ENCODE measurements at places on chromosomes 16 and 17. TPM values are rescaled to one million over a fixed set of nuclear protein-coding genes. Genes with fewer than 3 reads are reported as not detected.

GRCh38 chr17:28500712-28501379, 5.3 kb upstream of the FOXN1 start:
- H3K27me3 ChIP-seq, result no peaks in the 10 kb centered on the region
- DNase-seq, result no peak
- no peak overlapping the region for H3K27ac ChIP-seq
- no peak overlapping the region for H3K4me3 ChIP-seq

- H3K27me3 ChIP-seq, result peaks cover 4% of the 10 kb centered on the region
- H3K27ac ChIP-seq, result no peak overlapping the region
- no peaks in the 10 kb centered on the region for H3K4me1 ChIP-seq
These were observed 27.2 kb upstream of the XYLT2 start for GRCh38 chr17:50318501-50319285.

- H3K27me3 ChIP-seq, result no peaks in the 10 kb centered on the region
- no peaks in the 10 kb centered on the region for H3K36me3 ChIP-seq
- no peak for DNase-seq
- H3K4me3 ChIP-seq, result no peak overlapping the region
- H3K4me1 ChIP-seq, result no peaks in the 10 kb centered on the region
- no peak overlapping the region for H3K27ac ChIP-seq
These were observed 25.2 kb downstream of the HEXIM2 start for GRCh38 chr17:45186801-45187354.

Gene KRT39
- not detected for total RNA-seq

Gene MT2A
- 124 TPM for total RNA-seq

GRCh38 chr17:2292100-2292499, 11.5 kb downstream of the SMG6 start:
- peak overlapping the region; percentile 6 for H3K27ac ChIP-seq
- H3K4me3 ChIP-seq, result no peak overlapping the region
- peaks cover 20% of the 10 kb centered on the region for H3K4me1 ChIP-seq
- no peak for DNase-seq
- peaks cover 44% of the 10 kb centered on the region for H3K36me3 ChIP-seq
- H3K27me3 ChIP-seq, result no peaks in the 10 kb centered on the region

DNA sequence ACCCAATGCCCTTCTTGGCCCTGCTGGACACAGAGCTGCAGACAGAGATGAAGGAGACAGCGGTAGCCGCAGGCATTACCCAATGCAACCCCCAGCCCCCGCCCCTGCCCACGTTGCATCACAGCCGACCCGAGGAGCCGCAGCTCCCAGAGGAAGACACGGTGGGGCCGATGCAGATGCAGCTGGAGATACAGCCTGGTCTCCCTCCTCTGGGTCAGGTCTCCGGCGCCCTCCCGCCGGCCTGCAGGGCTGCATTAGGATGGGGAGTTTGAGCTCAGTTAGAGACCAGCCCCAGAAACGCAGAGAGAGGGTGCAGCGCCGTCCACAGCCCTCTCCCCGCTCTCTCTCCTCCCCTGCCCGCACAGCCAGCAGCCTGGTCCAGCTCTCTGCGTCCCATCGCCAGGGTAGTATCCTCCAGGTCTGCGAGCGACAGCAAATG, 19.4 kb upstream of the UBE2I start:
- H3K27ac ChIP-seq, result no peak overlapping the region
- no peaks in the 10 kb centered on the region for H3K36me3 ChIP-seq
- H3K4me3 ChIP-seq, result no peak overlapping the region
- no peak for DNase-seq
- peaks cover 3% of the 10 kb centered on the region for H3K4me1 ChIP-seq
- H3K27me3 ChIP-seq, result peaks cover 73% of the 10 kb centered on the region

GRCh38 chr16:67179421-67180080, 4.2 kb downstream of the MATCAP1 start:
- no peak overlapping the region for H3K4me3 ChIP-seq
- peaks cover 9% of the 10 kb centered on the region for H3K4me1 ChIP-seq
- H3K36me3 ChIP-seq, result peaks cover 3% of the 10 kb centered on the region
- no peak for DNase-seq
- H3K27ac ChIP-seq, result no peak overlapping the region
- peaks cover 48% of the 10 kb centered on the region for H3K27me3 ChIP-seq

GRCh38 chr17:57819285-57819684, 30.6 kb downstream of the MRPS23 start:
- H3K27ac ChIP-seq, result no peak overlapping the region
- no peak overlapping the region for H3K4me3 ChIP-seq
- no peaks in the 10 kb centered on the region for H3K4me1 ChIP-seq
- H3K36me3 ChIP-seq, result no peaks in the 10 kb centered on the region
- no peak for DNase-seq

- no peaks in the 10 kb centered on the region for H3K36me3 ChIP-seq
- no peaks in the 10 kb centered on the region for H3K4me1 ChIP-seq
- no peak overlapping the region for H3K27ac ChIP-seq
- no peaks in the 10 kb centered on the region for H3K27me3 ChIP-seq
- no peak for DNase-seq
- H3K4me3 ChIP-seq, result no peak overlapping the region
These were observed 10.9 kb downstream of the KIFC3 start for GRCh38 chr16:57791195-57791892.

- peak overlapping the region; percentile 96 for H3K4me3 ChIP-seq
- H3K4me1 ChIP-seq, result peaks cover 45% of the 10 kb centered on the region
- no peaks in the 10 kb centered on the region for H3K27me3 ChIP-seq
- H3K27ac ChIP-seq, result peak overlapping the region; percentile 91
- H3K36me3 ChIP-seq, result peaks cover 43% of the 10 kb centered on the region
These were observed 881 bp downstream of the MLLT6 start for GRCh38 chr17:38705803-38706504.

DNA sequence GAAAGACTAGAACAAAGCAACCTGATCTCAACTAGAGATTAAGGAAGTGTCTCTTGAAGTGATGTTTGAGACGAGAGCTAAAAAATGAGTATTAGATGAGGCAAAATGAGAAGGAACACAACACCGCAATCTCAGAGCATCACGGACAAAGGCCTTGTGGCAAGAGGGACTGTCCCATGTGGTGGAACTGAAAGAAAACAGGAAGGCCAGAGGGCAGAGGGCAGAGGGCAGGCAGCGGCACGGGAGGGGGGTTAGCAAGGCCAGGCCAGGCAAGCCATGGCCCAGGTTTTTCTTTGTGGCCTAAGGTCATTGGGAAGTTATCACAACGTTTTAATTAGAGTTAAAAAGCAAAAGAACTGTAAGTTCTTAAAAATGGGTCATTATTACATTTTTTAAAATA, 22.5 kb downstream of the RPA1 start:
- no peak overlapping the region for H3K4me3 ChIP-seq
- H3K4me1 ChIP-seq, result peaks cover 5% of the 10 kb centered on the region
- no peaks in the 10 kb centered on the region for H3K27me3 ChIP-seq
- DNase-seq, result no peak
- H3K36me3 ChIP-seq, result peaks cover 15% of the 10 kb centered on the region
- H3K27ac ChIP-seq, result no peak overlapping the region

DNA sequence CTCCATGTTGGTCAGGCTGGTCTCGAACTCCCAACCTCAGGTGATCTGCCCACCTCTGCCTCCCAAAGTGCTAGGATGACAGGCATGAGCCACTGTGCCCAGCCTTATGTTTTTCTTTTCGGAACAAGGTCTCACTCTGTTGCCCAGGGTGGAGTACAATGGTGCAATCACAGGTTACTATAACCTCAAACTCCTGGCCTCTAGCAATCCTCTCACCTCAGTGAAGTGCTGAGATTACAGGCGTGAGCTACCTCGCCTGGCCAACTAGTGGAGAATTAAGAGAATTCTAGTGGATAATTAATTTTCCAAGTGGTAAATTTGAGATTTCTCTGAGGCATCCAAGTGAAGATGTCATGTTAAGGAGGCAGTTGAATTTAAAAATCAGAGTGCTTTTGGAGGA, 2.9 kb upstream of the FBXO47 start:
- H3K4me3 ChIP-seq, result no peak overlapping the region
- H3K27me3 ChIP-seq, result no peaks in the 10 kb centered on the region
- no peak for DNase-seq
- H3K27ac ChIP-seq, result no peak overlapping the region

- DNase-seq, result no peak
- peaks cover 17% of the 10 kb centered on the region for H3K27me3 ChIP-seq
- H3K36me3 ChIP-seq, result no peaks in the 10 kb centered on the region
- H3K4me3 ChIP-seq, result no peak overlapping the region
- H3K4me1 ChIP-seq, result no peaks in the 10 kb centered on the region
These were observed 77.1 kb downstream of the ELAC2 start for GRCh38 chr17:12940699-12941098.

Gene TNP2
- total RNA-seq, result not detected

Gene SMIM5
- 0.16 TPM for total RNA-seq

DNA sequence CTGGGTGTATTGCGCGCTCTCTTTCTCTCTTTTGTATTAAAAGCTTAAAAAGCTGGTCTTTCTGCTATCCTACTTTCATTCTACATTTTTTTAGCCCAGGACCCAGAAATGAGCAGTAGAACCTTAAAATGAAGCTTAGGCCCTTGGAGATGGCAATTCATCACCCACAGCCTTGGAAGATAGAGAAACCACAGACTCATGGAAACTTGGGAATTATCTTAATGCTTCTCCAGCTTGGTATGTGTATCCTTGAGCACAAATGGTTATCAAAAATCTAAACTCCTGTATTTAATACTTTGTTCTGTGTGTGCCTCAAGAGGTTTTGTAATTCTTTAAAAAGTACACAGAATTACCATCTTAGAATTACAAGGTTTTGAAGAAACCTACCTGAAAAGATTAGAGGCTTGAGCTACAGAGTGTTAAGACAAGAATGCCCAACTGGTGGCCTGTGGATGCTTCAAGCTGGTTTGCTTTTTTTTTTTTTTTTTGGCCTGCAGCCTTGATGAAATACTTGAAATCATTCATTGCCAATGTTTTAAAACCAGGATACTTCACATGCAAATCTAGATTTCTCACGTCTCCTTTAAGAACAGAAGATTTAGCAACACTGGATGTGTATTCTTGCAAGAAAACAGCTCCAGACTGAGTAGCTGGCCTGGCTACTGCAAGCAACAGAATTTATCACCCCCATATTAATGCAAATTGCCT, 105.0 kb downstream of the XYLT1 start:
- H3K4me1 ChIP-seq, result peaks cover 95% of the 10 kb centered on the region
- H3K27me3 ChIP-seq, result no peaks in the 10 kb centered on the region
- H3K27ac ChIP-seq, result peak overlapping the region; percentile 16
- H3K36me3 ChIP-seq, result peaks cover 18% of the 10 kb centered on the region

- no peaks in the 10 kb centered on the region for H3K36me3 ChIP-seq
- H3K4me3 ChIP-seq, result no peak overlapping the region
- no peak overlapping the region for H3K27ac ChIP-seq
- no peaks in the 10 kb centered on the region for H3K27me3 ChIP-seq
- no peak for DNase-seq
These were observed 25.1 kb upstream of the CNOT1 start for GRCh38 chr16:58654560-58655214.

Gene GP1BA
- total RNA-seq, result not detected

GRCh38 chr17:6666077-6666521, 14.5 kb downstream of the C17orf100 start:
- H3K27ac ChIP-seq, result no peak overlapping the region
- peaks cover 11% of the 10 kb centered on the region for H3K4me1 ChIP-seq
- no peak overlapping the region for H3K4me3 ChIP-seq
- DNase-seq, result peak; percentile 44

Gene ASPHD1
- 1.3 TPM for total RNA-seq

- peaks cover 50% of the 10 kb centered on the region for H3K4me1 ChIP-seq
- H3K27me3 ChIP-seq, result no peaks in the 10 kb centered on the region
- no peak for DNase-seq
- H3K4me3 ChIP-seq, result no peak overlapping the region
- no peak overlapping the region for H3K27ac ChIP-seq
These were observed 2.5 kb downstream of the SEC14L1 start for GRCh38 chr17:77143306-77143705.

Gene MILR1
- 0.49 TPM for total RNA-seq

DNA sequence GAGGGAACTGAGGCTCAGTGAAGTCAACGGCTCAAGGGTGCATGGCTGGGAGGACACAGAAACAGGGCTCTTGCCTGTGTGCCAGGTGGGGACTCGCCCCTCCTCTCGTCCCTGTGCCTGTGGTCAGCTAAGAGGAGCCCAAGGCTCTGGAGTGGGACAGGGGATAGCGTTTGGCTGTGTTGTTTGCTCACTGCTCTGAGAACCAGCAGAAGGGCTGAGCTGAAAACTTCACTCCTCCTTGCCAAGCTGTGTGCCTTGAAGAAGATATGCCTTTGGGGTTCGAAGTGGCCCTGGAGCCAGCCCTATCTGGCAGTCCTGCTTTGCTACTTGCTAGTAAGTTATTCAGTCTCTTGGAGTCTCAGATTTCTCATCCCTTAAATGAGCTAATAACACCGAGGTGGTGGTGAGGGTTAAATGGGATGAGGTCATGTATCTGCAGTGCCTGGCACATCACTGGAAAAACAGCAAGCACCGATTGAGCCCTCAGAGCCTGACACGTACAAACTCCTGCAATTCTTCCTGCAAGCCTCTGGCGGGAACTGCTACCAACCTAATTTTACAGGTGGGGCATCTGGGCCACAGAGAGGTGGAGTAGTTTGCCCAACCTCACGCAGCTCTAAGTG, 17.7 kb downstream of the FOXL1 start:
- no peak for DNase-seq
- H3K27me3 ChIP-seq, result peaks cover 47% of the 10 kb centered on the region
- H3K36me3 ChIP-seq, result no peaks in the 10 kb centered on the region
- no peak overlapping the region for H3K27ac ChIP-seq

GRCh38 chr17:18179804-18180203, 3.8 kb upstream of the ALKBH5 start:
- H3K27ac ChIP-seq, result no peak overlapping the region
- H3K36me3 ChIP-seq, result peaks cover 4% of the 10 kb centered on the region
- no peak overlapping the region for H3K4me3 ChIP-seq

DNA sequence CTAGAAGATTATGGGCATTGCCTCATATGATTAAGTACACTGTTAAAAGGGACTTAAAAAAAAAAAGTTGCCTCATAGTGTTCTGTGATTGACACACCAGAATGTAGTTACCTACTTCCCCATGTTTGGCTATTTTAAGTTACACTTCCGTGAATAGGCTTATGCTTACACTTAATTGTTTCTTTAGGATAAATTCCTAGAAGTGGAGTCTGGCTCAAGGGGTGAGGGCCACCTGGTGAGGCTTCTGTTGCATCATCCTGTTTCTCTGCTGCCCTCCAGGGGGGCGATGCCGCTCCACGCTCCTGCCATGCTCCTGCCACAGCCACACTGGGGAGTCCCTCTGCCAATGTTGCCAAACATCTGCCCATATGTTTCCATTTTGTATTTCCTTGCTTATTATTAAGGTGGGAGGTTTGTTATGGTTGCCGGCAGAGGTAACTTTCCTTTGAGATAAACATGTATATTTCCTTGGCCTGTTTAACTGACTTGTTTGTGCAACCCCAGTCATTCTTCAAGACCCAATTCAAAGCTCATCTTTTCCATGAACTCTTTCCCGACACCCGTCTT, 73.1 kb downstream of the KSR1 start:
- H3K4me1 ChIP-seq, result peaks cover 63% of the 10 kb centered on the region
- peak; percentile 51 for DNase-seq
- H3K36me3 ChIP-seq, result peaks cover 14% of the 10 kb centered on the region
- peak overlapping the region; percentile 80 for H3K27ac ChIP-seq

DNA sequence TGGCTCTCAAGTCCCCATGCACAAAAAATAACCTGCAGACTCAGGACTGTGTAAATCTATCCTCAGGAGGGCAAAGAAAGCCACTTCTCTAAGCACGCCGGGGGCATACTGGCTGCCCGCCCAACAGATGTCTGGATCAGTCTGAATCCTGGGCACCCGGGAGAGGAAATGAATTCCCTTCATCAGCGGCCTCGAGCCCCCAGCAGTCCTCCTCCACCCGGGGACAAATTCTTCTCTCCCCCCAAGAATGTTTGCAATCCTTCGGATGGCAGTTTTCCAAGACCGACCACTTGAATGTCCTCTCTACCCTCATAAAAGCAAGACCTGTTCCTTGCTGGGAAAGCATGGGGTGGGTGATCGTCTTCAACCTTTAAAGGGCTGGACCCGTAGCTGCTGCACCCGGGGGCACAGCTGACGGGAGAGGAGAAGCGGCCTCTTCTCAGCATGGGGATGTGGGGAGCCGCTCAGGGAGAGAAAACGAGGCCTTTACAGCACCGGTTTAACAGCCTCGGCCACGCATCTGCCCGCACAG, 9.4 kb upstream of the MAP2K3 start:
- peaks cover 27% of the 10 kb centered on the region for H3K4me1 ChIP-seq
- peak overlapping the region; percentile 85 for H3K4me3 ChIP-seq
- H3K36me3 ChIP-seq, result no peaks in the 10 kb centered on the region
- H3K27me3 ChIP-seq, result no peaks in the 10 kb centered on the region
